ENCODE measurements at places on chromosomes 6 and 20. TPM values are rescaled to one million over a fixed set of nuclear protein-coding genes. Genes with fewer than 3 reads are reported as not detected.

The OPRM1 gene
- total RNA-seq = not detected

- DNase-seq = peak; percentile 67
These were observed 111.3 kb downstream of the LY86 start for GRCh38 chr6:6699741-6700367.

The TASP1 gene
- total RNA-seq = 6.7 TPM

DNA sequence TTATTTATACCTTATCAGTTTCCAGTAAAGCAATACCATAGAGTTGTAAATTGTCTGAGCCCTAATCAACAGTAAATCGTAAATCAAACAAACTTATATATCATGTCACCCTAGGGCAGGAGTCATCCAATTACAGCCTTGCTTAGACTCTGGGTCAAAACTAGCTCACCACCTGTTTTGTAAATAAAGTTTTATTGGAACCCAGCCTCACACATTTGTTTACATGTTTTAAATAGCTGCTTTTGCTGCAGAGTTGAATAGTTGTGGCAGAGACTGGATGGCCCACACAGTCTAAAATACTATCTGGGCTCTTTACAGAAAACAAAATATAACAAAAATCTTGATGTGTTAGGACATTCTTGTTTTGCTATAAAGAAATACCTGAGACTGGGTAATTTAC lies 94.4 kb downstream of the MKKS start:
- no peak for DNase-seq

The SLC17A3 gene
- total RNA-seq = not detected

DNA sequence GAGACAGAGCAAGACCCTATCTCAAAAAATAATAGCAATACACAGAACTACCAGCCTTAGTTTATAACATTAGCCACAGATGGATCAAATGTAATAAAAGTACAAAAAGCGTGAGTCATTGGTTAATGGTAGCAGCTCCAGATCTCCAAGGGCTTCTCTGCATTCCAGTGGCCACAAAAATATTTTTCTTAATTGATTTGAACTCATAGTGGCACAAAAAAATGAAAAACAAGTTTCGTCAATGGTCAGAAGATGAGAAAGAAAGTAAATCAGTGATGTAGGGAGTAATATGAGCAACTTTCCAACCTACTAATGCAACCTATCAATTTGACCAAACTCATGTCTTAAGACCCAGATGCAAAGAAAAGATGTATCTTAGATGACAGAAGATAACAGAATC lies 79.6 kb downstream of the CEP57L1 start:
- DNase-seq = no peak

DNA sequence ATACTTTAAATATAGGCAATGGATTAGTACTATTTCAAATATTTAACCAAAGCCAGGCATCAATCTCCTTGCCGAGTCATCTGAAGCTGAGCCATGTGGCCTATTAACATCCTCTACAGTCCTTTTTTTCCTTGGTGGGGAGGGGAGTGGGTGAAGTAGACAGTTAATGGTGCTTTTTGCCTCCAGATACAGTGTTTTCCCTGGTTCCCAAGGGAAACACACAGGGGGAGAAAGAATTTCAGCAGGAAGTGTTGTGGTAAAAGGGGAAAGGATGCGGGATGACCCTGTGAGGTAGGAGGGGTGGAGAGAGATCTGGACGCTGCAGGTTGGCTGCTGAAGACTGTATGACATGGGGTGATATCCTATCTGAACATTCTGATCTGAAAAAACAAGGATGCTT lies 9.6 kb downstream of the CLDN20 start:
- DNase-seq = peak; percentile 93

- peak; percentile 44 for DNase-seq
These were observed 201.9 kb downstream of the MOXD1 start for GRCh38 chr6:132199343-132199742.

- DNase-seq = no peak
These were observed 295.7 kb downstream of the PHACTR1 start for GRCh38 chr6:13012296-13012695.

The RNF182 gene
- 10.6 TPM for total RNA-seq

DNA sequence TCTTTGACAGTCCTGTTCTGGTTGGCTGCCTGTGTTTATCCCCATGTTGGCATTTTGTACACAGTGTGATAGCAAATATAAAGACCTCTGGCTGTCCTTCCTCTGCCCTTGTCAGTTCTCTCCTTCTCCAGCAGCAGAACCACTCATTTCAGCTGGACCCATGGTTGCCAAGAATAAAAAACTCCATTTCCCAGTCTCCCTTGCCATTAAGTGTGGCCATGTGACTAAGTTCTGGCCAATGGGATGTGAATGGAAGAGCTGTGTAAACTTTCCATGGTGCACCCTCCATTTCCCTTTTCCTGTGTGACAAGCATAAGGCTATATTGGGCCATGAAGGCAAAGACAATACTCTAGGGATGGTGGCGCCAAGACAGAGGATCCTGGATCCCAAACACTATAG lies 78.4 kb upstream of the TBC1D7 start:
- no peak for DNase-seq

- no peak for DNase-seq
These were observed 102.1 kb upstream of the LAMP5 start for GRCh38 chr20:9412309-9412708.

DNA sequence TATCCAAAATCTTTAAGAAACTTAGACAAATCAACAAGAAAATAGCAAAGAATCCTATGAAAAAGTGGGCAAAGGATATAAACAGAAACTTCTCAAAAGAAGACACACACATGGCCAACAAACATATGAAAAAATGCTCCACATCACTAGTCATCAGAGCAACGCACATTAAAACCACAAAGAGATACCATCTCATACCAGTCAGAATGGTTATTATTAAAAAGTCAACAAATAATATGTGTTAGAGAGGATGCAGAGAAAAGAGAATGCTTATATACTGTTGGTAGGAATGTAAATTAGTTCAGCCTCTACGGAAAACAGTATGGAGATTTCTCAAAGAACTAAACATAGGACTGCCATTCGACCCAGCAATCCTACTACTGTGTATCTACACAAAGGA lies 212.0 kb upstream of the DTNBP1 start:
- DNase-seq = no peak

DNA sequence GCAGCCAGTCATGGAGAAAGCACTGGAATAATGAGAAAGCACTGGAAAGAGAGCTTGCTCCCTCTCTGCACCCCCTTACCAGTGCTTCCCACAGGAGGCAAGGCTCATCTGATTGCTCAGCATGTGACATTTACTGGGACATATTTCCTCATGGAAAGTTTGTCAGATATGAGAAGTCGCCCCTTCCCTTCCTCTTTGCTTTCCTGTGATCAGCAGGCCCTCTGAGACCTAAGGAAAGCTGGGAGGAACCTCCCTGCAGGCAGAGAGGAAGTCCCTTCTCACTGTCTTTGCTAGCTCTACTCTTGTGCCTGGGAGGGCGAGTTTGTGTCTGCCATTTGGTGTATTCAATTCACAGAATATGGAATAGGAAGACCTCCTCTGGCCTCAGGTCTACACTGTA lies 283.8 kb downstream of the ALDH8A1 start:
- DNase-seq = no peak

DNA sequence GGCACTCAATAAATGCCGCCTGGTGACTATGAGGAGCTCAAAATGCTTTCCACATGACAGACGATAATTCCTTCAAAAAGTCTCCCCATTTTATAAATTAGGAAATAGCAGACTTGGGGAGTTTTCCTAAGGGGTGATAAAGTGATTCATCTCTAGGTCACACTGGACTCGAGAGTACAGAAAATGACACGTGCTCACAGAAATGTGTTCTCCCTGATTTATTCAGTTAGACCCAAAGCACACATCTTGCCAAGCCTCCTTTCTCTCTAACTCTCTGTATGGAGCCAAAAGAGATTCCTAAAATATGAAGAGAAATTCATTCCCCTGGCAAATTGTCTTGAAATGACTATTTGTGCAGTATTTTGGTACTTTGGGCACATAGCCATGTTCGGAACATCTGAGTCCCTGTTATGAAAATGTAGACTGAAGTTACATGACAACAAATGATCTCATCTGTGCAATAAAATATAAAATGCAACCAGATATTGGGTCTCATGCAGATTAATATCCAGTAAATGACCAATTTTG lies 381.1 kb downstream of the TFAP2B start:
- no peak for DNase-seq

GRCh38 chr20:36461600-36462439 lies 79.5 kb upstream of the MYL9 start:
- DNase-seq = peak; percentile 35

DNA sequence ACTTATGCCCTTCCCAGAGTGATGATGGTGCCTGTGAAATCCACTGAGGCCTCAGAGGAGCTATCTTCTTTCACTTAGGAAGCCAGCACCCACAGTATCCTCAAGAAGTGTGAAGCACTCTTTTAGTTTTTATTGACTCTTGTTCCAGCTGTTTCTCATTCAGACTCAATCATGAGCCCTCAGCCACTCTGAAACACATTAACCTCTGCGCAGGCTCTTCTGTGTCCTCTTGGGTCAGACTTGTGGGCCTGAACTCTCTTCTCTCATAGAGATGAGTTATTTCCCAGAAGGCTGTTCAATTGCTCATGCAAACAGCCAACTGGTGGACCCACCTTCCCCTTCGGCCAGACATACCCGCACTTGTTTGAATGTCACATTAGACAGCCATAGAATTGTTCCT lies 27.8 kb upstream of the PREP start:
- DNase-seq = no peak

GRCh38 chr20:38121741-38122140 lies 43.3 kb downstream of the TGM2 start:
- DNase-seq = no peak

- DNase-seq = no peak
These were observed 469.9 kb upstream of the IRAK1BP1 start for GRCh38 chr6:78397499-78397898.

- DNase-seq = no peak
These were observed 13.8 kb downstream of the HECA start for GRCh38 chr6:139148557-139149235.

The OARD1 gene
- 9.3 TPM for total RNA-seq

DNA sequence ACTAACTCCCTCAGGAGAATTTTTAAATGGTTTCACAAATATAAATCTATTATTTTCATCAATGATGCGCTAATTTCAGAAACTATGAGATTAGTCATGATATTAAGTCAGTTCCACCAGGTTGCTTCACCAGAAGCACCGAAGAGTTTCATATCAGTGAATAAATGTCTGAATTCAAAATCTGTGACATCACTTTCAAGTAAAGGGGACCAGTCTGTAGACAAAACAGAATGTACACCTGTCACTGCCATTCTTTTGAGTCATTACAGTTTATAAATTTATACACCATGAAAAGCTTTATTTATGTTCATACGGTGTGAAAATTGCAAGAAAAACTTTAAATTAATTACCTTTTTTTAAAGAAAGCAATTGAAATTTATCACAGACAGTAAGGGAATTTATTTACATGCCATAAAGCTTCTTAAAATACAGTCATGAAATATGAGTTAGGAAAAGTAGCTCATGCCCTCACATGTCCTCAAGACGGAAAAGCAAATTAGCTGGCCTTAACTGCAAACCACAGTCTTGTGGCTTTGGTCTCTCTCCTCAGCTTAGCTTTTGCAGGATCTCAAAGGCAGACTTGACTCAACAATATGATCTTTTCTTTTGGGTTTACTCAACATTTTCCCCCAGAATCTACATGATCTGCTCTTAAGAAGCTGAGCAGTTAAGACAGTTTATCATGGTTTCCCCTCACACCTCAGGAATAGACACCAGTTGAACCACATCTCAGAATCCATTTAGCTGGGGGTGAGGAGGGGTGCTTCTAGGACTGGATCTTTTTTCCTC lies 177.7 kb upstream of the MCHR2 start:
- peak; percentile 14 for DNase-seq

The C6orf163 gene
- 0.72 TPM for total RNA-seq

- peak; percentile 37 for DNase-seq
These were observed 745 bp upstream of the AGPAT1 start for GRCh38 chr6:32176476-32177182.

- peak; percentile 49 for DNase-seq
These were observed 128.9 kb upstream of the SHLD1 start for GRCh38 chr20:5621305-5621704.

The OVOL2 gene
- not detected for total RNA-seq

The ANKRD66 gene
- total RNA-seq = not detected

DNA sequence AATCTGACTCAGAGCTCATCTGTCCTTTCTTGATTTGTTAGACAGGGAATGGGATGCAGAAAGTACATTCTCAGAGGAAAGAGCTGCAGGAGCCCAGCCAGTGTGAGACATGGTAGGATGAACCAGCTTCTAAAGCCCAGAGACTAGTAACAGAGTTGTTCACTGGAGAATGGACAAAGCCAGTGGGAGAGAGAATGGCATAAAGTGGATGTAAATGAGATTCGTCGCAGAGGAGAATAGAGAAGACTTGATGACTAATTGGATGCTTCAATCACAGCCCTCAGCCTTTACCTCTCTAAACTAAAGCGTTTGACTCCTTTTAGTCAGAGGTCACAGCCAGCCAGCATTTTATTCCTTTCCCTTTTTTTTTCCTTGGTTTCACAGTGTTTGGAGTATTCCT lies 25.5 kb upstream of the L3MBTL3 start:
- DNase-seq = no peak

DNA sequence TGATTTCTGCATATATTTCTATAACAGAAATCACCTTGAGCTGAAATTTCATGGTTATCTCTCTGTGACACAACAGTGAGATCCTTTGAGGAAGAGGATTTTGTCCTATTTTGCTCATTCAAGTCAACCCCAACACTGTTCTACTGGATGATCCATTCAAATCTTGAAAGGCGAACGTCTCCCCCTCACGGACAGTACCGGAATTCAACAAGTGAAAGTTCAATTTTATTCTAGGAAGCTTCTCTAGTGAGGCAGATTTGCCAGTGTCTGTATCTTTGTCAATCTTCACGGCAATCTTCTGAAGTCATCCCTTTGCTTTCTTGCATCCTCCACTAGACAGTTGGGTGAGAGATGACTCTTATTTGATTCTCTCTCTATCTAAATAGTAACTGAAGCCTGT lies 91.7 kb upstream of the PDE7B start:
- no peak for DNase-seq

The APCDD1L gene
- total RNA-seq = 2.4 TPM

GRCh38 chr6:105209950-105210706 lies 30.3 kb upstream of the POPDC3 start:
- peak; percentile 33 for DNase-seq

The ZNF334 gene
- 0.12 TPM for total RNA-seq
